ENCODE measurements at places on chromosomes 6 and 20. TPM values are rescaled to one million over a fixed set of nuclear protein-coding genes. Genes with fewer than 3 reads are reported as not detected.

Gene SNRPB
- total RNA-seq: 47.6 TPM

Gene ECHDC1
- total RNA-seq: 69.3 TPM

Gene NCOA3
- total RNA-seq: 53.3 TPM

Gene RPL7L1
- 102 TPM for total RNA-seq

Gene FHL5
- not detected for total RNA-seq

Gene CCN6
- not detected for total RNA-seq

Gene PLEKHG1
- total RNA-seq: 3.7 TPM

Gene SLC17A1
- total RNA-seq: not detected

Gene FAM162B
- total RNA-seq: 1.6 TPM

Gene CGA
- not detected for total RNA-seq

Data from fibroblast of the aortic adventitia (primary cell).